Activated T-helper 1 cell treated with anti-CD3 and anti-CD28 coated beads, Interleukin-12 subunit alpha, Interleukin-12 subunit beta, Interleukin-2, Interleukin-4 antibody, amounts not matched to agents 30 ng/mL and 10 ng/mL and 1 ng/mL, durations not matched to agents 14 hours and 24 hours and 36 hours (primary cell): ENCODE measurements at places on chromosomes 3 and 15.

DNA sequence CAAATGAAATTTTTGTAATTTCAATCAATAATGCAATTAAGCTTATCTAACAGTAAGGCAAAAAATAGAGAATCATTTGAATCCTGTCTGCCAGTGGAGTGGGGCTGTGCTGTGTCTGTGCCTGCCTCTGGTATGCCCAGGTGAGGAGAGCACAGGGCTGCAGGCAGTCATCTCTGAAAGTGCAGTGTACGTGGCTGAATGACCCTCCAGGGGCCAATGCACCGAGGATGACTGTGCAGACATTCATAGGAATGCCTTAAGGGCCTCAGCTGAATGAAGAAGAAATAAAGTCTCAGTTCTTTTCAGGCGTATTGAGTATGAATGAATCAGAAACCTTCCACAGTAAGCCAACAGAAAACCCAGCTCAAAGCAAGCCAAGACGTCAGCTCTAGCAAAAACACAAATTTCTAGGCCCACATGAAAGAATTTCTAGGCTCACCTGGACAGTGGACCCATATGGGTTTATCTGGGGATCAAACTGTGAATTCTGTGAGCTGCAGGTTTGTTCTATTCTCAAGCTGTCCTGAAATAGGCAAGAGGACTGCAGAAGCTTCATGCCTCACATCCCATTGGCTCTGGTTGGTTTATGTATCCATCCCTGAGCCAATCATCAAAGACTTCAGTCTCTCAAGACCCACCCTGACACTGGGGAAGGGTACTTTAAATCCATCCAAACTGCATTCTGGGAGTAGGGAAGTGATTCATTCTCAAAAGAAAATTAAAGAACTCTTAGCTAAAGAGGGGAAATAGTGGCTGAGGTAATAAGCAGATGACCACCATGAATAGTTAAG is 123.4 kb downstream of the SSR3 start:
- no peak overlapping the region for H3K4me3 ChIP-seq
- H3K36me3 ChIP-seq, result no peaks in the 10 kb centered on the region
- H3K27ac ChIP-seq, result no peak overlapping the region

GRCh38 chr3:12384451-12385233 is 95.8 kb downstream of the PPARG start:
- no peaks in the 10 kb centered on the region for H3K36me3 ChIP-seq
- no peak for DNase-seq
- no peak overlapping the region for H3K27ac ChIP-seq
- H3K4me1 ChIP-seq, result no peaks in the 10 kb centered on the region
- peaks cover 20% of the 10 kb centered on the region for H3K27me3 ChIP-seq
- no peak overlapping the region for H3K4me3 ChIP-seq

DNA sequence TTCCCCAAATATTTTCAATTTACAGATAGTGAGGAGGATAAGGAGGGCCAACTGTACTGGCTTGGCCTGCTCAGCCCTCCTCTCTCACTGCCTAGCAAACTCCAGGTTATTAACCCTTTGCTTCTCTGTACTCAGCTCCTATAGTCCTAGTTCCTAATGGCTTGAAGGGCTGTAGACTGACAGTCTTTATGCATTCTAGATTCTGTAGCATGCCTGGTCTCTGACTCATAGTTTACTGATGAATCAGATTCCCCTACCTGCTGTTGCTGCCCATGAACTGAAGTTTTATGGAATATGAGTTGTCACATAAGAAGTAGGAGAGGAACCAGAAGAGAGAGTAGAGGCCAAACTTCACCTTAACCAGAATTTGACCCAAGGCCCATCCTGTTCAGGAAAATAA is 27.1 kb upstream of the MAP3K13 start:
- no peaks in the 10 kb centered on the region for H3K27me3 ChIP-seq
- H3K36me3 ChIP-seq, result no peaks in the 10 kb centered on the region
- DNase-seq, result no peak
- H3K4me1 ChIP-seq, result peaks cover 18% of the 10 kb centered on the region
- H3K4me3 ChIP-seq, result no peak overlapping the region
- no peak overlapping the region for H3K27ac ChIP-seq

GRCh38 chr3:129594409-129594808 is 12.1 kb downstream of the PLXND1 start:
- H3K4me1 ChIP-seq, result peaks cover 18% of the 10 kb centered on the region
- DNase-seq, result no peak

DNA sequence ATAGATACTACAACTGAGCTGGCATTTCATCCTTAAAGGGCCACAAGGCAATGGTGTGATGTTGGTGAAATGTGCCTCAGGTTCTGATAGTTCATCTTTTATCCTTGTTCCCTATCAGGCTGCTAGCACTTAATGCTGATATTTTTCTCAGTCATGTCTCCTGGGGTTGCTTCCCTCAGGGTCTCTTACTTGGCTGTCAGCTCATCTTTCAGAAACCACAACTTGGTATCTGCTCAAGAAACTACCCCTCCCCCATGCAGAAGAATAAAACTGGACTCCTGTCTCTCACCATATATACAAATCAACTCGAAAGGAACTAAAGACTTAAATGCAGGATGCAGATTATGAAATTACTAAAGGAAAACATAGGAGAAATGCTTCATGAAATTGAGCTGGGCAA is 308.1 kb downstream of the CHST2 start:
- H3K36me3 ChIP-seq, result no peaks in the 10 kb centered on the region
- H3K4me1 ChIP-seq, result peaks cover 5% of the 10 kb centered on the region
- no peaks in the 10 kb centered on the region for H3K27me3 ChIP-seq
- DNase-seq, result no peak
- H3K4me3 ChIP-seq, result no peak overlapping the region
- H3K27ac ChIP-seq, result no peak overlapping the region

GRCh38 chr3:128548426-128549282 is 55.7 kb upstream of the GATA2 start:
- H3K27ac ChIP-seq, result no peak overlapping the region
- no peaks in the 10 kb centered on the region for H3K36me3 ChIP-seq
- H3K4me3 ChIP-seq, result no peak overlapping the region
- peaks cover 24% of the 10 kb centered on the region for H3K27me3 ChIP-seq
- DNase-seq, result no peak

- H3K36me3 ChIP-seq, result peaks cover 5% of the 10 kb centered on the region
- H3K27ac ChIP-seq, result peak overlapping the region; percentile 79
- H3K4me3 ChIP-seq, result peak overlapping the region; percentile 89
- no peaks in the 10 kb centered on the region for H3K27me3 ChIP-seq
- H3K4me1 ChIP-seq, result peaks cover 17% of the 10 kb centered on the region
Observed at GRCh38 chr15:23039917-23040281, 530 bp upstream of the TUBGCP5 start.

- no peak overlapping the region for H3K27ac ChIP-seq
- peaks cover 37% of the 10 kb centered on the region for H3K4me1 ChIP-seq
- no peak overlapping the region for H3K4me3 ChIP-seq
- DNase-seq, result no peak
- peaks cover 6% of the 10 kb centered on the region for H3K27me3 ChIP-seq
- no peaks in the 10 kb centered on the region for H3K36me3 ChIP-seq
Observed at GRCh38 chr3:72133329-72134011, 348.5 kb upstream of the PROK2 start.

DNA sequence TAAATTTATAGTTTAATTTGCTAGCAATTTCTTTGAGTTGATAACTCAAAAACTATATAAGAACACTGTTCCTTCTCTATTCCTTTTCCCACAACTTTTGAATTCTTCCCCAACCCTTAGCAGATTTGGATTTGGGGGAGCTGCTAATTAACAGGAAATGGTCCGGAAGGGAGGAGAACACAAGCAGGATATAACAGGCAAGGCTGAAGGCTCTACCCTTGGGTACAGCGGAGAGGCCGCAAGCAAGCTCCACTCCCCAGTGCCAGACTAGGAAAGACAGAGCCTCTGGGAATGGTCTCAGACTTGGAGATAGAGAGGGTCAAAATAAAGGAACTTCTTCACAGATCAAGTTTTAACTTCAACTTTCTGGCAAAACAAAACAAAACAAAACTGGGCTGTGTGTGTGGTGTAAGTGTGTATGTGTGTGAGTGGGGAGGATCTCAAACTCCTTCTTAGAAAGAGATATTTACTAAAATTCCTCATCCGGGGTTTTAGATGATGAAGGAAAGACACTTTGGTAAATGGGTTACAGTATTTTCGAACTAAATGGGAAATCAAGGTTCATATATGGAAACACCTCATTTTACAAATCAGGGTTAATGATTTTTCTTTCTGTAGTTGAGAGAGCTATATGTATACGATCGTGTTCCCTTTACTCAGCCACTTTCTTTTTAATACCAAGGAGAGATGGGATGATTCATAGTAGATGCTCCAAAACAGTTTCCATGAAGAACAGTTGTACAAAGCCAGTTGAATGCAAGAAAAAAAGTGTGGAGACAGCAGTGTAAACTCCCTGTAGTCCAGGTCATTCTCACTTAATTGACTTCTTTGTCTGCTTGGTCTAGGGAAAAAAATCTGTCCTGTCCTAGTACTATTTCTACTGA is 161.1 kb downstream of the TP63 start:
- H3K4me3 ChIP-seq, result no peak overlapping the region

- H3K4me1 ChIP-seq, result peaks cover 23% of the 10 kb centered on the region
- peaks cover 22% of the 10 kb centered on the region for H3K36me3 ChIP-seq
- H3K4me3 ChIP-seq, result no peak overlapping the region
Observed at GRCh38 chr3:69020424-69020823, 6.9 kb upstream of the EOGT start.

GRCh38 chr15:50315814-50316630 is 39.0 kb downstream of the GABPB1 start:
- H3K27me3 ChIP-seq, result no peaks in the 10 kb centered on the region

DNA sequence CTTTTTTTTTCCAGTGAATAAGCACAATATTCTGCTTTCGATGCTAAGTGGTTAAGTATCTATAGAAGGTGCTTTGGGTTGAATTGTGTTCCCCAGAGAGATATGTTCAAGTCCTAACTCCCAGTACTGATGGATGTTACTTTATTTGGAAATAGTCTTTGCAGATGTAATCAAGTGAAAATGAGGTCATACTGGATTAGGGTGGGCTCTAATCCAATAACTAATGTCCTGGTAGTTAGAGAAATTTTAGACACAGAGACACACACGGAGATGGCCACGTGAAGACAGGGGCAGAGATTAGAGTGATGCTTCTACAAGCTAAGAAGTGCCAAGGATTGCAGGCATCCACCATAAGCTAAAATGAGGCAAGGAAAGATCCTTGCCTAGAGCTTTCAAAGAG is 662.3 kb downstream of the NAALADL2 start:
- no peak for DNase-seq
- no peaks in the 10 kb centered on the region for H3K36me3 ChIP-seq
- H3K4me3 ChIP-seq, result no peak overlapping the region
- H3K4me1 ChIP-seq, result no peaks in the 10 kb centered on the region

- no peaks in the 10 kb centered on the region for H3K36me3 ChIP-seq
Observed at GRCh38 chr3:139455206-139455605, 21.1 kb downstream of the RBP2 start.
